A172 (cell line): ENCODE measurements at places on chromosomes 3 and 15.

DNA sequence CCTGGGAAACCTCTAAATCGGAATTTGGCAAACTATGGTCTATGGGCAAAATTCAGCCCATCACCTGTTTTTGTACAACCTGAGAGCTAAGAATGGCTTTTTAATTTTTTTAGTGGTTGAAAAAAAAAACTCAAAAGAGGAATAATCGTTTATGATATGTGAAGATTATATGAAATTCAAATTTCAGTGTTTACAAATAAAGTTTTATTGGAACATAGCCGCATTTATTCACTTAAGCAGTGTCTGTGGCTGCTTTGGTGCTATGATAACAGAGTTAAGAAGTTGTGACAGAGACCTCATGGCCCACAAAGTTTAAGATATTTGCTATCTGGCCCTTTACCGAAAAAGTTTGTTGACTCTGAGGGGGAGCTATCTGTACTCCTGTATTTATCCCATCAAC is 36.4 kb upstream of the LACTB start:
- no peak for DNase-seq

DNA sequence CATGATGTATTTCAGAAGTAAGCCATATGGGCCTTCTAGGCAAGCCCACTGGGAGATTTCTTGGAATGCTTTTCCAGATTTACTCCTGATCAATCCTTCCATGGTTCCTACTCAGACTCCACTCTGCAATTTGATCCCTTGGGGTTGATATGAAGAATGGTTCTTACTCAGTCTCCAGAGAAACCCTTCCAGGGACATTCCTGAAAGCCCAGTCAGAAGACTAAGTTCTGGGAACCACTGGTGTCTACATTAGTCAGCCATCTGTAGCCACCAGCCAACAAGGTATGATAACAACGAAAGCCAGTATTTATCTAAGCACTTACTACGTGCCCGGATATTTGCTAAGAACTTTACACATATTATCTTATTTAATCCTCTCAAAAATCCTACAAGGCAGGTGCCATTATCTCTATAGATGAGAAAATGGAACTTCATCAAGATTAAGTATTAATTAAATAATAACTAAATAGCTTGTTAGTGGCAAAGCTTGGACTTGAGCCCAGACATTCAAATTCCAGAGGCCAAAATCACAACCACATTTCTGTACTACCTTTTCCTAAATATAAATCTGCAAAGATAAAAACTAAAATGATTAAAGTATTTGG is 32.7 kb downstream of the ZNF385D start:
- DNase-seq, result peak; percentile 94

DNA sequence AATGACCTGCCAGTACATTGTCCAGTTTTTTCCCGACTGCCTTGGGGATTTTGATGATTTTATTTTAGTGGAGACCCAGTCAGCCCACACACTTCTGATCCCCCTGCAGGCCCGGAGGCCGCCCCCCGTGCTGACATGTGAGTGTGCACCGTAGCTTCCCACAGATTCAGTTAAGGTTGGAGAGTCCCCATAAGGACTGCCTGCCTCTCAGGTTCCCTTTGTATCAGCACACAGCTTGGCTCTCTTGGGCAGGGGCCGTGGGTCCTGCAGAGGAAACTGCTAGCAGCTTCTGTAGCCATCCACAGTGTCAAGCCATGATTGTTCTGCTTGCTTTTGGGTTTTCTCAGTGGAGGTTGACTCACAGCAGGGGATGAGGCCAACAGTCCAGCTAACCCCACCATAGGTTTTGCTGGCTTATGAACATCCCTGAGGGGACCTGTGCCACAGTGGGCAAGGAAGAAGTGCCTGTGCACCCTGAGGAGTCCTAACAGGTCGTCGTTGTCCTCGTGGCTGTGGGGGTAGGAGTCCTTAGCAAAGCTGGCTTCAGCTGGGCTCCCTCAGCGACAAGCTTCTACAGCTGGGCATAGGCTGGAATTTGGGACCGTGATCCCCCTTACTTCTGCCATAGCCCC is 46.4 kb downstream of the DLEC1 start:
- no peak for DNase-seq

- peak; percentile 11 for DNase-seq
Observed at GRCh38 chr15:99455789-99456160, 110.0 kb upstream of the MEF2A start.

DNA sequence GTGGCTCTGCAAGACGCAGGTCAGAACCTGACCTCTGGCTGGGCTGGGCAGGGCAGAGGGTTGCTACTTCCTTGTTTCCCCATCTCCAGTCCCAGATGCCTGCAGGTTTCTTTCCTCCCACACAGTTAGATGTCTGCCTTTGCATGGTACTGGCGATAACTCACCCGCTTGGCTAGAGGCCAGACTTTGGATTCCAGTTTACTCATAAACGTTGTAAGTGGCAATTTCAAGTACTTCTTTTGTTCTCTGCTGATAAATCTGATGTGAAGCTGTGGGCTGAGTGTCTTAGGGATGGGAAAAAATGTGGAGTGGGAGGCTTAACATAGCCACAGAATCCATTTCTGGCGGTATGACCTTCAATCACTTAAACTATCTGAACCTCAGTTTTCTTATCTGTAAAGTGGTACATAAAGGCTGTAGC is 194.2 kb downstream of the EBLN2 start:
- peak; percentile 51 for DNase-seq

- no peak for DNase-seq
Observed at GRCh38 chr3:134445636-134446035, 40.1 kb downstream of the ANAPC13 start.

DNA sequence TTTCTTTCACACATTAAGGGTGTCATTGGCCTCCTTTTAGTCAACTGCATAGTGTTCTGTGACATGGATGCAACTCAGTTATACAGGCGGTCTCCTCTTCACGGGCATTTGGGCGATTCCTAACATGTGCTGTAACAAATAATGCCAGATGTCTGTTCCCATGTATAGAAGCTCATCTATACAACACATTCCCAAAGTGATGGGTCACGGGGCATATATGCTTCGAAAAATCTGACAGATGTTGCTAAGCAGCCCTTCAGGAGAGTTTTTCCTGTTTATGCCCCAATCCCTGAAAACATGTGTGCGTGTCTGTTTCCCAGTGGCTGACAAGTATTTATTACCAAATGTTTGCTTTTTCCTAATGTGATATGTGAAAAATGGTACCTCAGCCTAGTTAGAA is 25.8 kb downstream of the LRRK1 start:
- no peak for DNase-seq

- DNase-seq, result no peak
Observed at GRCh38 chr15:77201665-77202064, 130.8 kb upstream of the TSPAN3 start.
